Cardiac fibroblast (primary cell): ENCODE measurements at places on chromosomes 13 and 19.

- peak; percentile 84 for DNase-seq
Observed at GRCh38 chr13:21043898-21044297, 17.5 kb downstream of the LATS2 start.

DNA sequence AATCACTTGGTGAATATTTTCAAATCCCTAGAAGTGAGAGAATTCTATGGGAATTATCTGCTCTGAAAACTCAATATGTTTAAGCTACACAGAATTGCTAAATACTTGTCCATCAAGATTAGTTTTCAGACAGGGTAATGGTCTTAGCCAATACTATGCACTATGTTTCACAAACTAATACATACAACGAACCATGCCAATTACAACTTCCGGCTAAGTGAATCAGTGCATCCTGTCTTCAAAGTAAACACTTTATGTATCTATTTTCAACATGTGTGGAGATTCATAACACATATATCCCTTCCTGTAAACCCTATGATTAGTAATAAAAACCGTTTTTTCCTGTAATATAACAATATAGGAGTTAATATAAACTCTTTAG lies 181.5 kb downstream of the POSTN start:
- DNase-seq, result peak; percentile 68

DNA sequence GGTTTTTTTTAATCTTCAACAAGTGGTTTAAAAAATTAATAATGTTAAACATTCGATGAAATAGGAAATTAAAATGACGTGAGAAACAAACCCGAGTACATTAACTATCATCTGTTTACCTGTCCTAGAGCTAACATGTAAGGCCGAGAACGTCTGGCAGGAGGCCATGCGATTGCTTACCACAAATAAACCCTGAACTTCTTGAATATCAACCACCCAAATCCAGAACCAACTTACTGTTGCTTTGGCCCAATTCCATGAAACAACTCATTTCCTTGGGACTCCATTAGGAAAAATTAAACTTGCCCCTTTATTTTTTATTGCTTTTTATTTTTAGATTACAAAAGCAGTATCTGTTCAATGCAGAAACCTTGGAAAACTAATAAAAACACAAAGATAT lies 228.9 kb upstream of the IRS2 start:
- DNase-seq, result peak; percentile 72

DNA sequence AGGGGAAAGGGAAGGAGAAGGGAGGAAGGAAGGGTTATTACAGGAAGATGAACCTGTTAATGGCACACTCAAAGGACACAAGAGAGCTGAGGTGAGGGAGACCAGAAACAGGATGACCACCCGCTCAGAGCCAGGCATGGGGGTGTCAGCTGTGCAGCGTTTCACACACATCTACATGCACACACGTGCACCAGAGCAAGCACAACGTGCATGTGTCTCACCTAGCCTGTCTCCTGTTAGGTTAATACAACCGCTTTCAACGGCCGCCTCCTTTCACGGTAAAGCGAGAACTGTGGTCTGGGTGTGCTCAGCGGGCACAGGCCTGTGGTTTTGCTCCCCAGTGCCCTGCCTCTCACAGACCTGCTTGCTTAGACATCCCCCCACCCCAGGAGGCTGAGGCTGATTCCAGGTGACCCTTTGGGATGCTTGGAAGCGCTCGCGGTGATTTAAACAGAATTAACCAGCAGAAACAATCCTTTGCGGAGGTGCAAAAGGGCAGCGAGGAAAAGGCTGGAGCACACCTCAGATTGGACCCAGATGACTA lies 27.4 kb downstream of the IRS2 start:
- no peak for DNase-seq

GRCh38 chr13:74444161-74444571 lies 310.0 kb upstream of the KLF12 start:
- DNase-seq, result peak; percentile 35

DNA sequence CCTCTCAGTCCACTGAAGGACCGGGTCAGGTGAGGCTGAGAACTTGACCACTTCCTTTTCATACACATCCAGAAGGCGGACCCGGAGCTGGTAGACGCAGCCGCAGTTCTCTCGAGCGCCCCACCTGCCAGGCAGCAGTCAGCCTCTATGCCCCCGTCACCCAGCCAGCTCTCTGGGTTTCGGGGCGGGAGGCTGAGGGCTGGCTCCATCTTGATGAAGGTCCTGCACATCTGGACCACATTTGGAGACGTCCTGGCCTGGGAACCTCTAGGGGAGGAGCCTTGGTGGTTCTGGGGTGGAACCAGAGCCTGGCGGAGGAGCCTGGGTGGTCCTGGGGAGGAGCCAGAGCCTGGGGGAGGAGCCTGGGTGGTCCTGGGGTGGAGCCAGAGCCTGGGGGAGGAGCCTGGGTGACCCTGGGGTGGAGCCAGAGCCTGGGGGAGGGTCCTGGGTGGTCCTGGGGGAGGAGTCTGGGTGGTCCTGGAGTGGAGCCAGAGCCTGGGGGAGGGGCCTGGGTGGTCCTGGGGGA lies 14.3 kb downstream of the MRPS12 start:
- DNase-seq, result no peak

GRCh38 chr13:78198419-78198818 lies 279.8 kb upstream of the EDNRB start:
- DNase-seq, result no peak

DNA sequence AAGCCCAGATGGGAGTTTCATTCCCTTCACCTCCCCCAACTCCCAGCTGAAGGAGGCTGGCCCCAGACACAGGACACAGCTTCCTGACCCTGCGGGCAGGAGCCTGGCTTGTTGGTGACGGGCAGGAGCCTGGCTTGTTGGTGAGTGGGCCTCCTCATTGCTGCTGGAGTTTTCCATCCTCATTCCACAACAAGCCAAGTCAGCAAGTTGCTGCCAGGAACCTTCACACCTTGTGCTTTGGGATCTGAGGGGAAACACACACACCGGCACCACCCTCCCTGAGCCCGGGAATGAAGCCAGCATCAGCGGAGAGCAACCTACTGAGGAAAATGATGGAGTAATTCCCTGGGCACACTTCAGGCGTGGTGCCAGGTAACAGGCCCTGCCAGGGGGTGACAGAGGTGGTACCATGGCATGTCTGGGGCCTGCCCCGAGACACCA lies 74.9 kb downstream of the ALOX5AP start:
- no peak for DNase-seq

DNA sequence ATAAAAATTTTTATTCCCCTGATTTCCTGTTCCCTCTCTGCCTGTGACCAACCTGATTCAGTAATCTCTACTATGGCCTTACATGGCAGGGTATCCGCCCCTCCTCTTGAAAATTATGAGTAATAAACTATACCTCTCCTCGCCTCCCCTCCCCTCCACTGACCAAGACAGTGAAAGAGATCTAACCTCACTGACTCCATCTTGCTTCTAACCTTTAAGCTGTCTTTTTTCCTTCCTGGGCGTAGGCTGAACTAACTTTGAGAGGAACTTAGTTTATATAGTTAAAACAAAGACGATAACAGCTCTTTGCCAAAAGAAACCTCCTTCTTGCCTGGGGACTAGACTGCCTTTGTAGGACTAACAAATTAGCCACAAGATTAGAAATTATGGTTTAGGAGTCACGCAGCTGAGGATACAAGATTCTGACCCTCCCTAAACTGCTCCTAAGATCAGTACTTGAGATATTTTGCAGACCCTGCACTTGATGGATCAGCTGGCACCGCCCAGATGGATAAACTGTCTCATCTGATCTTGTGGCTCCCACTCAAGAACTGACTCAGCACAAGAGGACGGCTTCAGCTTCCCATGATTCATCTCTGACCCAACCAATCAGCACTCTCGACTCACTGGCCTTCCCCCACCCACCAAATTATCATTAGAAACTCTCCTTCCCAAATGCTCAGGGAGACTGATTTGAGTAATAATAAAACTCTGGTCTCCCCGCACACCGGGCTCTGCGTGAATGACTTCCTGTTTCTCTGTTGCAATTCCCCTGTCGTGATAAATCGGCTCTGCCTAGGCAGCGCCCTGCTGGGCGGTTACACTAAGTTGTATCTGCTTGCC lies 187.1 kb downstream of the TDRD3 start:
- DNase-seq, result peak; percentile 72

- DNase-seq, result no peak
Observed at GRCh38 chr13:94291631-94292322, 187.7 kb downstream of the DCT start.

- DNase-seq, result no peak
Observed at GRCh38 chr13:93496985-93497673, 270.5 kb downstream of the GPC6 start.

- no peak for DNase-seq
Observed at GRCh38 chr13:104944176-104944575, 1591.3 kb downstream of the EFNB2 start.

GRCh38 chr19:6476155-6476895 lies 5.3 kb downstream of the DENND1C start:
- peak; percentile 48 for DNase-seq

- DNase-seq, result peak; percentile 19
Observed at GRCh38 chr13:21075011-21075378, 13.6 kb upstream of the LATS2 start.

- no peak for DNase-seq
Observed at GRCh38 chr19:6903446-6903845, 16.1 kb downstream of the ADGRE1 start.

- DNase-seq, result no peak
Observed at GRCh38 chr19:2329501-2329916, 1.0 kb downstream of the SPPL2B start.

- DNase-seq, result peak; percentile 88
Observed at GRCh38 chr13:23466144-23467002, 32.9 kb upstream of the SACS start.

GRCh38 chr19:1446713-1447481 lies 3.0 kb upstream of the APC2 start:
- no peak for DNase-seq

DNA sequence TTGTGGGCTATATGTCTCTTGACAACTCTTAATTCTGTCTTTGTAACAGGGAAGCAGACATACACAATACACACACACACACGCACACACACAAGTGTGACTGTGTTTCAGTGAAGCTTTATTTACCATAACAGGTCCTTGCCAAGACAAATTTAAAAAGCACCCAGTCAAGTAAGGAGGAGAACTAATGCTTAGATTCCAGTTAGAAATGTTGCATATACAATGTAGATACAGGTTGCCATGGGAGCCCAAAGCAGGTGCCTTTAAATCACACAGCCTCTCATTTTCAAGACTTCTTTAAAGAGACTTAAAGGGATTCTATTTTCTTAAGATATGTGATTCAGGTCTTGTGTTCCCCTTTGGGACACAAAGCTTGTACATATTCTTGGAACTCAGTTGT lies 1551.9 kb downstream of the EFNB2 start:
- DNase-seq, result peak; percentile 3

GRCh38 chr19:30402436-30403202 lies 30.4 kb downstream of the ZNF536 start:
- DNase-seq, result no peak

DNA sequence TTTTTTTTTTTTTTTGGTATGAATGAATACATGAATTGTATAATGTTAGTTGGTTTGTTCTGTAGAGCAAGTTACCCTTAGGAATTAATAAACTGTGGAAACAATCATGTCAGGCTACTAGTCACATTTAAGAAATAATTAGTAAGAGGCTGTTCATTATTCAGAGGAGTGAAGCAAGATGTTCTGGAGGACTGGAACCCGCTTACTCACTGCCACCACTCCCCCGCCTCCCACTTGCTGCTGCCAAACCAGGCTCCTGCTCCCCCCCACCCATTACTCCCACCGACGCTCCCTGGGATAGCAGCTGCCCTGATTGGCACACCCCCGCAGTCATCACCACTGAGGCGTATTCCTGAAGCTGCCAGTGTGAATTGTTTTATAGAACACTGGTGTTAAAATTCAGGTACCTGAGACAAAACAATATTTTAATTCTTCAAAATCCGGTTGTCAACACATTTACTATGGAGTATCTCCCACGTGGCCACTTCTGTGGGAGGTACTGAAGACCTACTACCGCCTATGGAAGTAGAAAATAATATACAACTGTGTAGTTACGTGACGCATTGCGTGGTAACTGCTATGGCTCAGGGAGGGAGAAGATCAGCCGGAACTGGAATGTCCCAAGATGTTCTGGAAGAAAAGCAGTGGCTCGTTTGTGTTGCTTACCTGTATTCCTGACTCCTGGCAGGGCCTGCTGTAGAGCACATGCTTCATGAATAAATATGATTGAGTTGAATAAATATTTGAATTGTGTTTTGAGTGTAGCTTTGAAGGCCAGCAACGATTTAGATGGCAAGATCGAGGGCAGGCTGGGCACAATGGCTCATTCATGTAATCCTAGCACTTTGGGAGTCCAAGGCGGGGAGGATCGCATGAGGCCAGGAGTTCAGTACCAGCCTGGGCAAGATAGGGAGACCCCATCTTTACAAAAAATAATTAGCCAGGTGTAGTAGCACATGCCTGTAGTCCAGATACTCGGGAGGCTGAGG lies 1.7 kb downstream of the DPY19L3 start:
- peak; percentile 80 for DNase-seq

DNA sequence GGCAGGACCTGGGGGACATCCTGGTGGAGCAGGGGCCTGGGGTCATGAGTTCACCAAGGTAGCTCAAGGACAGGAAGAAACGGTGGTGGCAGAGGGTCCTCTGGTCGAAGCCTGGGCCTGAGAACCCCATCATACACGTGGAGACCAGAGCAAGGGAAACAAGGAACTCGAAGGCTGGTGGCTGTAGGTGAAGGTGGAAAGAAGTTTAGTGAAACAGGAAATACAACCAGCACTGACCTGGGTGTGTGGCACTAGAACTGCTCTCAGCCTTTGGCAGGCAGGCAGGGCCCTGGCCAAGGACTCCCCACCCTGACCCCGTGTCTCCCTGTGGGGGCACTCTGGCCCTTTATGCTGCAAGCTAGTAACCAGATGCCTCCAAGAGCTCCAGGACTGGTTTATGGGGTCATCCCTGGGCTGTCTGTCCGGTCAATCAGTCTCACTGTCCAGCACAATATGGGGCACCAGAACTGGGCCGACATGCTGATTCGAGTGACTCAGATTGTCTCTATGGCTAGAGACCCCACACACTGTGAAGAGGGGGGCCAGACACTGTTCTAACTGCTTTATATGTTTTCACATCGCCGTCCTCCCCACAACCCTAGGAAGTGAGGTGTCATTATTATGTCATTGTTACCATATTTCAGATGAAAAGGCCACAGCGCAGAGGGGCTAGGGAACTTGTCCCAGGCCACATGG lies 3.8 kb downstream of the COX6B2 start:
- no peak for DNase-seq
